Muscle of leg (tissue), 16 donors: ENCODE measurements at places on chromosomes 2 and 18. TPM values are rescaled to one million over a fixed set of nuclear protein-coding genes. Genes with fewer than 3 reads are reported as not detected.

- DNase-seq: no peak
Measured at GRCh38 chr2:83142934-83143333, 1316.1 kb downstream of the SUCLG1 start.

- no peak for DNase-seq
Measured at GRCh38 chr2:126857502-126857901, 41.2 kb upstream of the TEX51 start.

GRCh38 chr2:138476186-138476585 lies 25.4 kb upstream of the SPOPL start:
- no peak for DNase-seq

Gene ST8SIA5
- polyA plus RNA-seq: 5.2 TPM

Gene PREB
- polyA plus RNA-seq: 35.9 TPM

Gene GCG
- polyA plus RNA-seq: 23.2 TPM
